ENCODE measurements at places on chromosomes 13 and 19.

DNA sequence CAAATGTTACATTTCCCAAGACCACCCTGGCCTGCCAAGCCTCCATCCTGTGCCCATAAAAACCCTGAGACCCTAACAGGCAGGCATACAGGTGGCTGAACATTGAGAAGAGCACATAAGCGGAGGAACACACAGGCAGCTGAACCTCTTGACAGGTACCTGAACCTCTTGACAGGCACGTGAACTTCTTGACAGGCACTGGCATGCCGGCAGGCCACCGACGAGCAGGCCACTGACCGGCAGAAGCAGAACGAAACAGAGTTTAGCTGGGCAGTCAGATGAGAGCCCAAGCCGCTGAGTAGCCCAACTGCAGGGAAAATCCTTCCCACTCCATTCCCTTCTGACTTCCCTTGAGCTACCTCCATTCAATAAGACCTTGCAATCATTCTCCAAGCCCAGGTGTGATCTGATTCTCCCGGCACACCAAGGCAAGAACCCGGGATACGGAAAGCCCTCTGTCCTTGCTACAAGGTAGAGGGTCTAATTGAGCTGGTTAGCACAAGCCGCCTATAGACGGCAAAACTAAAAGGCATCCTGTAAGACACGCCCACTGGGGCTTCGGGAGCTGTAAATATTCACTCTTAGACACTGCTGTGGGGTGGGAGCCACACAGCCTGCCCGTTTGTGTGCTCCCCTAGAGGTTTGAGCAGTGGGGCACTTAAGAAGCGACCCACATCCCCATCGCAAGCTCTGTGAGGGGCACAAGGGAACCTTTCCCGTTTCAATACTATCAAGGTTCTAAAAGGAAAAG is 2613.9 kb upstream of the PCDH20 start:
- no peak for DNase-seq

GRCh38 chr13:95559100-95559499 is 6.6 kb downstream of the CLDN10 start:
- DNase-seq = no peak

DNA sequence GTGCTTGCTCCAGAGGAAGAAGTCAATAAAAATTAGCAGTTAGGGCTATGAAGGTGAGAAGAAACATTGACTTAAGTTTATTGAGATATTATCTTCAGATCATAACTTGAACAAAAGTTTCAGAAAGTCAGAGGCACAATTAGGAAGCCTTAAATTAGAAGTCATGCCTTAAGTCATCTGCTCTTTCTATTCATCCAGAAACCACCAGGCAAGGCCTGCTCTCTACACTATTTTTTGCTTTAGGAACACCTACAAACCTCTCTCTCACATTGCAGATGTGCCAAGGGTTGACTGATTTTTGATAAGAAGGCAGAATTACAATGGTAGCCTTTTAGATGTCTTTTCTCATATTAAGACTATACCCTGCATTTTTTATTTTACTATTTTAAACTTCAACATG is 268.7 kb downstream of the SPRY2 start:
- no peak for DNase-seq

- no peak for DNase-seq
These were observed 6.1 kb downstream of the WDFY2 start for GRCh38 chr13:51590231-51590970.

- DNase-seq = no peak
These were observed 9.2 kb upstream of the ZNF627 start for GRCh38 chr19:11587975-11588631.

- no peak for DNase-seq
These were observed 140.6 kb downstream of the KDM4B start for GRCh38 chr19:5109560-5109959.

- no peak for DNase-seq
These were observed 123.8 kb upstream of the IRS2 start for GRCh38 chr13:109910194-109910593.

GRCh38 chr13:97999653-98000052 is 46.2 kb downstream of the IPO5 start:
- DNase-seq = no peak

- DNase-seq = no peak
These were observed 15.9 kb downstream of the LILRA1 start for GRCh38 chr19:54609356-54609791.
